Left ventricle myocardium inferior (tissue), 1 donor: ENCODE measurements at places on chromosomes 6 and 20. TPM values are rescaled to one million over a fixed set of nuclear protein-coding genes. Genes with fewer than 3 reads are reported as not detected.

TMEM217 gene
- 0.80 TPM for total RNA-seq

- DNase-seq, result peak; percentile 30
These were observed 480.7 kb downstream of the RFPL4B start for GRCh38 chr6:112827793-112828192.

GRCh38 chr20:30511322-30512030 lies 746.0 kb upstream of the DEFB115 start:
- DNase-seq, result no peak

GRCh38 chr6:118974790-118975189 lies 39.8 kb upstream of the MCM9 start:
- no peak for DNase-seq

DNA sequence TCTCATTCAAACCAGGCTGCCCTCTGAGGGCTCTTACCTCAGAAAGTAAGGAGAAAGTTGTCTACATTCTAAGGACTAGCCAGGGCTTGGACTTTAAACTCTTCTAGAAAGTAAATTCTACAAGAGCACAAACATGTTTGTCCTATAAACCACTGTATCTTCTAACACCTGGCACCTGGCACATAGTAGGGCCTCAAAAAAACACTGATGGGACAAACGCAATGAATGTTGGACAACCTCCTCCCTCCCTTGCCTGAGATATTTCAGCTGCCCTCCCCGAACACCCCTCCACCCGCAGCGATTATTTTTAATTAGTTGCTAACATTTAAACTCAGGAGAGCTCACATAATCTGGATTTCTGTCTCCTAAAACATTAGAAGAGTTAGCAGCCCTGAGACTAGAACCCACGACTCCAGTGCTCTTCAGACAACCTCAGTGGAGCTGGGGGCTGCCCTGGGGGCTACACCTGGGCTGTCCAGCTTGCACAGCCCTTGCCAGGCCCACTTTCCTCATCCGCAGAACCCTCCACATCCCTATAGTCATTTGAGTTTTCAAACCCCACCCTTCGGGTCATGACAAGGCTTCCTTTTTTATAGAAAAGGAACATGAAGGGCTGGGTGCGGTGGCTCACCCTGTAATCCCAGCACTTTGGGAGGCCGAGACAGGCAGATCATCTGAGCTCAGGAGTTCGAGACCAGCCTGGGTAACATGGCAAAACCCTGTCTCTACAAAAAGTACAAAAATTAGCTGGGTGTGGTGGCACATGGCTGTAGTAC lies 4.9 kb downstream of the HCK start:
- no peak for DNase-seq

DNA sequence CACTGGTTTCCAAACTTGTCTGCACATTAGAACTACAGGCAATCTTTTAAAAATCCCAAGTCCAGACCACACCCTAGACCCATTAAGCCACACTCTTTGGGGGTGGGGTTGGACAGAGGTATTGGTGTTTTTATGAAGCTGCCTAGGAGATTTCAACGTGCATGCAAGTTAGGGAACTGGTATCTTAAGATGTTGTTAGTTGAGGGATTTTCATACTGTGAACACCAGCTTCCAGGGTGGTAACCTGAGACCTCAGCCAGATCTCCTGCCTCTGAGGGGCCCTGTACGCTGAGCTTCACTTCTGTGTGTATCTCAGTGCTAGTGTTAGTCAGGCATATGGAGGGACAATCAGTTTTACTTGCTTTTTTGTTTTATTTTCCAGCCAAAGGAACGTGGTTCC lies 138.0 kb downstream of the UTRN start:
- DNase-seq, result no peak

DNA sequence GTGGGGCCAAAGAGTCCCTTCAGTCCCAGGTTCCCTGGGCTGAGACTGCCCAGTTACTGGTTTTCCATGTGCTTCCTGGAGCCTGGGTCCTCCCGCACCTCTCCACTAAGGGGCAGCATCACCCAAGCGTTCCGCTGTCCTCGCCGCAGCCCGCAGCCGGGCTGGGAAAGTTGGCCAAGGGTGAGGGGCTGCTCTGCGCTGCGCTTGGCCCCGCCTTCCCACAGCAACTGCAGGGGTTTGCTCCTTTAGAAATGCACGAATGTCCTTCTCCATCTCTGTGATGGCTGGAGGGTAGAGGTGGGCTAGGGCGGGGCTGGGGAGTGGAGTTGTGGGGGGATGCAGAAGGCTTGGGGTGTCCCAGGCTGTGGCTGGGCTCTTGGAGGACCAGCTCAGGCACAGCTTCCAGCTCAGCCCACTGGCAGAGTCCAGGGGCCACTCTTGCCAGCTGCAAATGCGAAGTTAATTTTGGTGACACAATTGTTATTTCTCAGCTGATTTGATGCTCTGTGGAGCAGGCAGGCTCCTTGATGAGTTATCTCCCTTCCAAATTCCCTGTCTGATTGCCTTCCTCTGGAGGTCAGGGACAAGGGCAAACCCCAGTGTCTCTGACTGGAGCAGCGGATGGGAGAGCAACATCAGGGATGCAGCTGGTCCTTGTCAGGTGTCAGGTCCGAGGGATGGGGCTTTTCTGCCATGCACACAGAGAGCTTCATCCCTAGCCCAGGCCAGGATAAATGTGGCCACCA lies 63.2 kb downstream of the NOL4L start:
- DNase-seq, result peak; percentile 49
